Aorta (tissue), 5 donors: ENCODE measurements at places on chromosomes 3 and 15. TPM values are rescaled to one million over a fixed set of nuclear protein-coding genes. Genes with fewer than 3 reads are reported as not detected.

GRIP2 gene
- 8.6 TPM for total RNA-seq

DNA sequence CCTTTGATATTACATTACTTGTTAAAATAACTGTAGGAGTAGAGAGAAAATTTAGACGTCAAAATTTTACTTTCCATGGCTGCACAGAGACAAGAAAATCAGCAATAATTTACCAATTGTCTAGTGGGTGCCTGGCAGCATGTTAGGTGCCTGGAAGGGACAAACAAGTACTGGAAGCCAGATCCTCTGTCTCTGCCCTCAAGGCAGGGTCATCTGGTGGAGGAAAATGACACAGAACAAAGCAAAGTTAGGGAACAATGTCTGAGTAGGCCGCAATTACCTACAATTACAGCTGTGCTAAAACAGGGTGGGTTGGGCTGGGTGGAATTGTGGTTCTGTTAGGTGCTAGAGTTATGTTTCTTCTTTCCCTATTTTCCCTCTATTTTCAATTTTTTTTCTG, 7.4 kb downstream of the CCDC174 start:
- no peak for DNase-seq

FAM107A gene
- total RNA-seq, result 23.6 TPM

DNA sequence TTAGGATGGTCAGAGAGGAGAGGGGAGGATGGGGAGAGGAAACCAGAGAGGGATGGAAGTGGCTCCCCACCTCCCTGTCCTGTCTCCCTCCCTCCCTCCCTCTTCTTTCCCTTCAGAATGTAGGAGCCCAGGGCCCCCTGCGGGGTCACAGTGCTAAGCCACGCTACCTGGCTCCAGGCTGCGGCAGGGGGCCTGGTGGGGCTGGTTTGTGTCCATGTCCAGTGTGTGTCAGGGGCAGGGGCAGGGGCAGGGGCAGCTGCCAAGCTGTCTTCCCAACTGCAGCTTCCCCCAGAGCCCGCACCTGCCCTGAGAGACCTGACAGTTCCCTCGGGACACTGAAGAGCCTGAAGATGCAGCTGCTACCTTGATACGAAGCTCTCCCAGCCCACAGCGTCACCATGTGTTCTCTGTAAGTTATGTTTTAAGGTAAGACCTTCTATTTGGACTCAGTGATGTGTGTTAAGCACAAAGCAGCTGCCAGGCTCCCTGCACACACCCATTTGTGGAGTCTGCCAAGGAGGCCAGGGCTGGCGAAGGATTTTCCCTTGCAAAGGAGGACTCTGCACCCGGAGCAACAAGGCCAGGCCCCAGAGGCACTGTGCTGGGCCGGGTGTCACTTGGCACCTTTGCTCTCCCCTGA, 121.8 kb upstream of the SMAD3 start:
- DNase-seq, result no peak

LRTM1 gene
- total RNA-seq, result not detected
